ENCODE measurements at places on chromosomes 3 and 15.

- no peak for DNase-seq
Observed at GRCh38 chr15:65789105-65789504, 3.0 kb downstream of the DENND4A start.

GRCh38 chr3:43872301-43872700 lies 181.6 kb downstream of the ABHD5 start:
- DNase-seq, result no peak

GRCh38 chr3:117441851-117442250 lies 732.3 kb downstream of the TUSC7 start:
- no peak for DNase-seq

- no peak for DNase-seq
Observed at GRCh38 chr3:132405188-132405587, 12.1 kb upstream of the DNAJC13 start.

- DNase-seq, result no peak
Observed at GRCh38 chr3:80010021-80010571, 242.3 kb upstream of the ROBO1 start.

DNA sequence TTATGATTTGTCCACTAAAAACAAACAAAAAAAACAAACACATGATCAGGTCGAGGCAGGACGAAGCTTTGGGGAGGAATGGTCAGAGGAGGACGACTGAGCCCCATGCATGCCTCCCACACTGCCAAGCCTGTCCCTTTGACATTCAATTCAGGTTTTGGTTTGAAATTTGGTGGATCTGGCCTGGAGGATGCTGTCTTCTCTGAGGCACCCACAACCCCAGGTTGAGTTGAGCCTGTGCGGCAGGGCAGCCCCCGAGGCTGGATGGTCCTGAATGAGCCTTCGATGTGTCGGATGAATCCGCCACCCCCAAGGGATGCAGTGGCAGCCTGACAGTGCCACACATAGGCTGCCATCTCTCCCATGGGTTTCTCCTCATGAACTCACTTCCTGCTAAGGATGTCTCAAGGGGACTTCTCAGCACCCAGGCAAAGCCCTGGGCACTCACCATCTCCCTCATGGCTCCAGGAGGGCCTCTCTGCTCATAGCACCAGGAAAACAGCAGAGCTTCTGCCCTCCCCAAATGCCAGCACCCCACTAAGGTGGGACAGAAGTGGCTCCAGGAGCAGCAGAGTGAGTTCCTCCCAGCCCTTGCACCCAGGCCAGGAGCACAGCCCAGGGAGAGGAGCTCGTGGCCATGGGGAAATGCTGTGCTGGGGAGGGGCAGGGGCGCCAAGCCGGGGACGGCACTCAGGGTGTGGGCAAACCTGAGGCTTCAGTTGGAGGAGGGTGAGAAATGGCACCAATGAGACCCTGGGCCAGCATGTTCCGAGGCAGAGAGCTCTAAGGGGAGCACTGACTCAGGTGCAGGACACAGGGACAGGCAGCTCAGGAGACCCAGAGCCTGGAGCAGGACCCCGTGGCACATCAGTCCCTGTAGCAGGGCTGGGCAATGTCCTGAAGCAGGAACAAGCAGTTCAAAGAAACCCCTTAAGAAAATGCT lies 18.5 kb downstream of the PRR23E start:
- no peak for DNase-seq

DNA sequence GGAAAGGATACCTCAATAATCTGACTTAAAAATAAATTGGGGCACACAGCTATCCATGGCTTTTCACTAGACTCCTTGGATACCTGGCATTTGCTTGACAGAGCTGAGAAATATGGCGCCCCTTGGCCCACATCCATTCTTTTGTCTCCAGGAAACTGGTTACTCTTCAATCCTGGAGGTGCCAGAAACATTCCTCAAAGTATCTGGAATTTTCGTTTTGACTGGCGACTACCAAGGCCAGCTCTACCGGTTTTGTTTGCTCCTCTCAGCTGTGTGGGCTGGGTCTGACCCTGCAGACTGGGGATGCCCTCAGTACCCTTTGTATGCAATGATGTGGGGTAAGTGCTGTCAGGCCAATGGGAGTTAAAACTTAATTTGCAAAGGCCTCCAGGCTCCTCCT lies 27.0 kb downstream of the KATNBL1 start:
- DNase-seq, result no peak
